ENCODE measurements at places on chromosomes 5 and 9.
A peak's percentile ranks its signal among the peaks of the same experiment; 100 is the strongest.

DNA sequence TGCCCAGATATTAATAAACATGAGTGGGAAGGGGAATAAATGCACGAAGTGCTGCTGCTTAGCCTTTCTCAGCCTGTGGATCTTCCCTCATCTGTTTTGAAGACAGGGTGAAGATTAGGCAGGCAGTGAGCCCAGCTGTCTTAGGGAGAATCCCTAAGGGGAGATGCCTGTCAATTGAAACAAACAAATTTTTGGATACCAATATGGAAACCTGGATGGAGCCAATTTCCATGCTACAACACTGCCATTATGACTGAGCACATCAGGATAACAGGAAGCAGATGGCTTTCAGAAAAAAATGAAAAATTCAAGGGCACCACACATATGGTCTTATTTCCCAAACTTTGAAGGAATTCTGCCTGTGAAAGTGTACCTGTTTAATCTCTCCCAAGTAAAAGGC lies 80.3 kb downstream of the HMHB1 start:
- no peak for ATAC-seq

DNA sequence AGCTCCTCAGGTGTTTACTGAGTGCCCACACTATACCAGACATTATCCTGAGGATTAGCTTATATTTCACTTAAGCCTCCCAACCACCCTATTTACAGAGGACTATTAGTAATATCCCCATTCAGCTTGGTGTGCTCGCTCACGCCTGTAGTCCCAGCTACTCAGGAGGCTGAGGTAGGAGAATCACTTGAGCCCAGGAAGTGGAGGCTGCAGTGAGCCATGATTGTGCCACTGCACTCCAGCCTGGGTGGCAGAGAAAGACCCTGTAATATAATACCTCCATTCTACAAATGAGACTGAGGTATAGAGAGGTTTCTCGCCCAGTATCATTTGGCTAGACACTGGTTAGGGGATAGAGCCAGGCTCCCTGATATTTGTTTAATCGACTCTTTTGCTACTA lies 18.0 kb upstream of the MATR3 start:
- no peak for ATAC-seq

GRCh38 chr9:84151640-84152039 lies 171.0 kb downstream of the RMI1 start:
- no peak for ATAC-seq

- ATAC-seq, result no peak
Observed at GRCh38 chr5:54832045-54832444, 153.3 kb downstream of the ESM1 start.

DNA sequence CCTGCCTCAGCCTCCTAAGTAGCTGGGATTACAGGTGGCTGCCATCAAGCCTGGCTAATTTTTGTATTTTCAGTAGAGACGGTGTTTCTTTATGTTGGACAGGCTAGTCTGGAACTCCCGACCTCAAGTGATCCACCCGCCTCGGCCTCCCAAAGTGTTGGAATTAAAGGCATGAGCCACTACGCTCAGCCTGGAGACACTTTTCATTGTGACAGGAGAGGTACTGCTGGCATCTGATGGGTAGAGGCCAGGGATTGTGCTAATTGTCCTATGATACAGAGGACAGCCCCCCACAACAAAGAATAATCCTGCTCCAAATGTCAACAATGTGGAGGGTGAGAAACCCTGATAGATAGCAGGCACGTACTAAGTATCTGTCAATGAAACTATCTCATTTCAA lies 91.3 kb upstream of the SLC25A48 start:
- ATAC-seq, result no peak

- peak; percentile 68 for ATAC-seq
Observed at GRCh38 chr9:107243742-107244141, 39.3 kb upstream of the RAD23B start.

- no peak for ATAC-seq
Observed at GRCh38 chr9:95841377-95841776, 34.1 kb upstream of the ERCC6L2 start.

GRCh38 chr5:171299228-171299627 lies 9.8 kb upstream of the TLX3 start:
- ATAC-seq, result no peak

GRCh38 chr5:58746321-58746720 lies 163.4 kb downstream of the RAB3C start:
- ATAC-seq, result no peak

- ATAC-seq, result no peak
Observed at GRCh38 chr5:138748630-138749081, 4.6 kb upstream of the CTNNA1 start.

All from SK-N-SH treated with all-trans-retinoic acid at 6 μM for 48 hours (cell line).